ENCODE measurements at places on chromosomes 6 and 20. TPM values are rescaled to one million over a fixed set of nuclear protein-coding genes. Genes with fewer than 3 reads are reported as not detected.

DNA sequence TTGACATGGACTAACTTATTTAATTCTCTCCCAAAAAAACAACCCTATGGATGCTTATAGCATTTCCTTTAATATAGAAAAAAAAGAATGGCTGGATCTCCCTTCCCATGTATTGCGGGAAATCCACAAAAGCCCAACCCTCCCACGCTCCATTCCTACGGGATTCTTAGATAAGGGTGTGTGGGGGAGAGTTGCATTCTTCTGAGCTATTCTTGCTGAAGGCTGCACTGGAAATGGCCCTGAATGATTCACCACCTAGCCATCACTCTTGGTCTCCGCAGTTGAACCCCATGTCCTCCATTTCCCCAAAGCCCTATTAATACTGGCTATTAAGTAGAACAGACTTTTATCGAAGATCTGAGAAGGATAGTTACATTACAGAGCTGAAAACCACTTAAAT lies 41.9 kb upstream of the ADGRF5 start:
- no peak for DNase-seq

TMEM217 gene
- 0.47 TPM for total RNA-seq

DNA sequence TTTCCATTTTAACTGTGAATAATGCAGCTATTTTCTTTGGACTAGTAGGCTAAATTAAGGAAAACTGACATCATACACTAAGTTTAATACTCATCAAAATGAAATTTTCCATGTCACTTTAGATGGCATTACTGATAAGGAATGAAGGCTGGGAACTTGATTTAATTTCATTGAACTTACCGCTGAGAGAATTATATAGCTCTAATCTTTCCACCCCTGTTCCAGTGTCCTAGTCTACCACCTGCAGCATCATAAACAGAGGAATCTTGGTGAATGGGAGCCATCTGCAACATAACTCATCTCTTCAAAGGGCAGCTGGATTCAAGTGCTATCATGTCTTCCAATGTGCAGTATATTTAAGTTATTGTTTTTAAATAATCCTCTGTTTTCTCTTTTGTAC lies 1395.2 kb downstream of the EPHA7 start:
- no peak for DNase-seq

- DNase-seq: no peak
Measured at GRCh38 chr6:169964486-169965180, 213.2 kb downstream of the ERMARD start.

DNA sequence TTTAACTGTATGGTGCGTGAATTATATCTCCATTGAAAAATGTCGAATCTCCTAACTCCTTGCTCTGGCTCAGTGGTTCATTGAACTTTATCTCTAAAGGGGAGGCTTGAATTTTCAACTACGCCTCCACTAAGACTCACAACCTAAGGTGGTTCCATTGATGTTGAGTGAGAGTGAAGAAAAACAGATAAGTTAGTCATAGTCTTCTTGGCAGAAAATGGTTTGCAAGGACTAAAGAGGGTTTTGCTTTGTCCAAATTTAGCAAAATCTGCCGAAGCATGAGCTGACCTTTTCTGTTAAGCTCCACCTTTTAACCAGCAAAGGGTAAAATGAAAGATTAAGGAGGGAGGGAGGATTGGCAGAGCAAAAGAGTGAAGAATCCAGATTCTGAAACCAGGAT lies 290.2 kb upstream of the SPTLC3 start:
- DNase-seq: no peak

DNA sequence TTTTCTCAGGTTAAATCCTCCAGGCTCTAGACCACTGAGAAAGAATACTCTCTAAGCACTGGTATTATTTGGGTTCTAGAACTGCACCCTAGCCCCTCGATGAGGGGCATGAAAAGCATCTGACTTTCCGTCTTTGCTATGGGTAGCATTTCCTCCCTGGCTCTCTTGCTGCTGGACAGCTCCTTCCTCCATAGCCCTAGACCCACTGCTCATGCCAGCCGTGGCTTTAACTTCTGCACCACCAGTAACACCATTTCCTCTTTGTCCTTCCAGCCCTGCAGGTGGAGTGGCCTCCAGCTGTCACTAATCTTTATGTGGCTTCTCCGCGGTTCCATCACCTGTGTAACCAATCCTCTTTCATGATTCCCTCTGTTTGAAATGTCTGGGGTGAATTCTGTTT lies 194.9 kb downstream of the SCP2D1 start:
- no peak for DNase-seq

- DNase-seq: no peak
Measured at GRCh38 chr6:158037771-158038170, 56.1 kb downstream of the SYNJ2 start.

GRCh38 chr20:9331707-9332435 lies 182.5 kb upstream of the LAMP5 start:
- no peak for DNase-seq

- DNase-seq: no peak
Measured at GRCh38 chr20:22339946-22340345, 244.4 kb downstream of the FOXA2 start.

OTOR gene
- not detected for total RNA-seq

DNA sequence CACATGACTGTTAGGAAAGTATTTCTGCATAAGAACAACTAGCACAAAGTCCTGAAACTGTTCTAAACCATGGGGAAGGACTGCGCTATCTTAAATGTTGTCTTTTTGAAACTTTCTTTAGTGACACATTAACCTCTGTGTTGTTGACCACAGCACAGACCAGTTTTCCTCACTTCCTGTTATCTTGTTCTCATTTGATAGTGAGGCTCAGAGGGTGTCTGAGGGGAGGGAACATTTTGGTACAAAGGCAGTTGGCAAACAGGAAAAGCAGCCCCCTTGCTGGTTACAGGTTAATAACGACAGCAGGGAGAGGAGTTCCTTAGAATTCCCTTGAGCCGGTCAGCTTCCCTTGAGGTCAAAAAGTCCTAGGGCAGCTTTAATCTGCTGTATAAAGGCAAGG lies 143.5 kb upstream of the BMP2 start:
- no peak for DNase-seq

- no peak for DNase-seq
Measured at GRCh38 chr6:3912361-3913076, 63.3 kb downstream of the FAM50B start.

GRCh38 chr6:142297996-142298753 lies 3.6 kb upstream of the ADGRG6 start:
- no peak for DNase-seq

KIFC1 gene
- total RNA-seq: 0.25 TPM

RBPJL gene
- total RNA-seq: not detected

DNA sequence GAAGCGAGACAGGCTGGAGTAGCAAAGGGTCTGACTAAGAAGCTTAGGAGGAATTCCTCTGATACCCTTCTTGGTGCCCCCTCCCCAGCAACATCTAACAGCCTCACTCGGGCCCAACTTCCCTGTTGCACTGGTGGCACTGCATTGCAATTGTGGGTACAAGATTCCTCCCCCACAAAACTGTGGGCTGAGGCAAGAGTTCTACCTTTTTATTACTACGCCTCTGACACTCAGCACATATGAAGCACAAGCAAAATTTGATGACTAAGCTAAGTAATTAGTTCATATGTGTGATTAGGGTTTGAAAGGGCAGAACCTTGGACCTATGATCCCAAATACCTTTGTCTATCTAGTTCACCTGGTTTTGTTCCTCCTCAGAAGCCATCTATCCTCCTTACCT lies 83.5 kb downstream of the ZHX3 start:
- no peak for DNase-seq

DNA sequence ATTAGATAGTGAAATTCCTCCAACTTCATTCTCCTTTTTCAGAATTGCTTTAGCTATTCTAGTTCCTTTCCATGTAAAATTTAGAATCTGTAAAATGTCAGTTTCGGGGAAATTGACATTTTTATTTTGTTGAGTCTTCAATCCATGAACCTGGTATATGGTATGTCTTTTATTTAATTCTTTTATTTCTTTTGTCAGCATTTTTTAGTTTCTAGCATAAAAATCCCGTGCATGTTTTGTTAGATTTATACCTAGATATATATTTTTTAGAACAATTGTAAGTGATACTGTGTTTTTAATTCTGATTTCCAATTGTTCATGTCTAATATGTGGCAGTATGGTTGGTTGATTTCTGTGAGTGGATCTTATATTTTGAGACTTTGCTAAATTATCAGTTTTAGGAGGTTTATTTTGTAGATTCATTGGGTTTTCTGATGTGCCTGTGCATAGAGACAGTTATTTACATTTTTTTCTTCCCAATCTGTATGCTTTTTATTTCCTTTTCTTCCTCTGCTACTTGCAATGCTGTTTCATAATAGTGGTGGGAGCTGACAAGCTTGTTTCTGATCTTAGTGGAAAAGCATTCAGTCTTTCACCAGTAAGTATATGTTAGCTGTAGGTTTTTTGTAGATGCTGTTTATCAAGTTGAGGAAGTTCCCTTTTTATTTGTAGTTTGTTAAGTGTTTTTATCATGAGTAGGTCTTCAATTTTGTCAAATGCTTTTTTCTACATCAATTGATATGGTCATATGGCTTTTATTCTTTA lies 13.7 kb downstream of the TAB2 start:
- DNase-seq: no peak

OR12D3 gene
- not detected for total RNA-seq

GRCh38 chr20:59705651-59706399 lies 101.5 kb downstream of the PHACTR3 start:
- DNase-seq: no peak

TRIM31 gene
- total RNA-seq: not detected

PDE10A gene
- total RNA-seq: 0.74 TPM

- no peak for DNase-seq
Measured at GRCh38 chr6:40626886-40627285, 39.7 kb upstream of the LRFN2 start.

ISM1 gene
- 0.76 TPM for total RNA-seq

DNA sequence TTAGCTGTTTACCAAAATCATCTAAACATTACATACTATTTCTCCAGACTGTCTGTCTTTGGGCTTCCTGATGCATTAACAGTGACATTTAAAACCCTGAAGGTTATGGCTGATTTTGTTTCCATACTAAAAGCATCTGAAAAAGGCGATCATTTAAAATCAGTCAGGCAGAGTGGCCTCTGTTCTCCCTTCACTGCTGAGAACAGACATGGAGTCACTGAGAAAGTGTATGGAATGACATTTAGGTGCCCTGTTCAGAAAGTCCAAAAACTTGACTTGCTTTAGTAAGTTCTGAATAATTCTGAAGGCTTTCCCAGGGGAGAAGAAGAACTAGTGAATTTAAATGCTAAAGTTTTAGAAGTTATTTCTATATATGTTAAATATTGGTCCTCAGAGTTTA lies 83.0 kb downstream of the MAP7 start:
- DNase-seq: no peak

- no peak for DNase-seq
Measured at GRCh38 chr20:46269372-46269771, 38.9 kb downstream of the CDH22 start.

DNA sequence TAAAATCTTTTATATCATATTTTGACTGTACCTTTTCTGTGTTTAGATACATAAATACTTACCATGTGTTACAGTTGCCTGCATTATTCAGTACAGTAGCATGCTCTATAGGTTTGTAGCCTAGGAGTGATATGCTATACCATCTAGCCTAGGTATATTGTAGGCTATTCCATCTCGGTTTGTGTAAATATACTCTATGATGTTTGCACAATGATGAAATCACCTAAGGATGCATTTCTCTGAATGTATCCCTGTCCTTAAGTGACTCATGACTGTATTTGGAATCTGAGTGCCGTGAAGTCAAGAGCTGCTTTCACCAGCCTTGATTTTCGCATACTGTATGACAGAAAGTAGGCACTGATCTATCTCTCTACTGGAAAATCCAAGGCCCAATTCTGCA lies 129.9 kb downstream of the UTRN start:
- DNase-seq: no peak

DNA sequence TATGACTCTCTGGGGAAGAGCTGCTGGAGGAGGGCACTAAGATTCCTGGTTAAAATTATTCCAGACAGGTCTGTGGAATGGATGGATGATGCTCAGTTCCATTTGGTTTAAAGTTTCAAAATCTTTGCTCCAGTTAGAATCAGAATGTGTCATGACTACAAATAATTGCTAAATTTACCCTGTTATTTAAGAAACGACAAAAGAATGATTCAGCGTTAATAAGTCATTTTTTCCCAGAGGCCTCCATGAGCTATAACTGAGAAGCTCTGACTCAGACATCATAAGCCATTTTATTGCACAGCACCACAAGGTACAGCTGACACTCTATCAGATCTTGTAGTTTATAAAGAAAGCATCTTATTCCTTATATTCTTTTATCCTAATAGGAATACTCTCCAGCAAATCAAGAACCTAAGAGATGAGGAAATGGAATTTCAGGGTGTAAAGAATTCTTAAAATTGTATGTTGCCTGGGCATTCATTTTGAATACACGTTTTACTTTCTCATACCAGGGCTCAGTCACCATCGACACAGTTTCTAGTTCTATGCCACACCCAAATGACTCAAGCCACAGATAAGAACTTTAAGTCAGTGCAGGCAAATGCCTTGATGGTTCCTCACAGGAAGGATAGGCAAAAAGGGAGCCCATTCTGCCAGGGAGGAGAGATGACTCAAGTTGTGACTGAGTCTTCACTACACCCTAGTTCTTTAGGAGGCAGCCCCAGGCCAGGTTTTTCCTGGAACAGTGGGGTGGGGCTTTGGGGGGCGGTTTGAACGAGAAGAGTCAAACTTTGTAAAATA lies 636.0 kb downstream of the MMUT start:
- DNase-seq: no peak

PRSS35 gene
- not detected for total RNA-seq

PRKN gene
- total RNA-seq: 19.5 TPM

DNA sequence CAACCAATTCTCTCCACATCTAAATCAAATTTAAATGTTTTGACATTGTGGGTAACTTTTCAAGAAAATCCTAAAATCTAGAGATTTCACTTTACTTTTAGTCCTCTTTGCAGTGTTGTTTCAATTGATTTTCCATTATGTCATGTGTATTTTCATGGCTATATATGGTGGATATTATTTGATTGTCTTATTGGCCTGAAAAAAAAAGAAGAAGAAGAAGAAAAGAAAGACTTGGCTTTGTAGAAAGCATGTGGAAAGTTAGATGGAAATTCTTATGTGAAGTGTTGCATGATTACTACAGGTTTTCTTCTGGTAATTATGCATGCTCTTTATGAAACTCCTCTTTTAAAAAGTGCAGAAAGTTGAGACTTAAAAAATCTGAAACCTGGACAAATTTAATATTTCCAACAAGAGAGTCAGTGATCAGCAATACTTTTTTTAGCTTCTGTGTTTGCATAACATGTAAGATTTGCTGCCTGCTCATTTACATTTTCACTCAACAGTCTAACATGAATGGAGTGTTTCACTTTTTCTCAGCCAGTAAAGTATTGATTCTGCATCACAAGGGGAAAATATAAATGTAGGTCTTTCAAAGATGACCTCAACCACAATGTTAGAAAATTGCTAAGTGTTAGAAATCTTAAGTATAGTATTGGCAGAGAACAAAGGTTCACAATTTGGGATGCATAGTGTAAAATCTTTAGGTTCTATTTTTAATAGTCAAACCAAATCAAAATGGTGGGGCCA lies 438.7 kb downstream of the BCKDHB start:
- DNase-seq: no peak

All from psoas muscle (tissue), 8 donors.